ENCODE measurements at places on chromosomes 4 and X. TPM values are rescaled to one million over a fixed set of nuclear protein-coding genes. Genes with fewer than 3 reads are reported as not detected.

GRCh38 chr4:145786261-145786660 lies 106.3 kb downstream of the C4orf51 start:
- no peak for DNase-seq

DNA sequence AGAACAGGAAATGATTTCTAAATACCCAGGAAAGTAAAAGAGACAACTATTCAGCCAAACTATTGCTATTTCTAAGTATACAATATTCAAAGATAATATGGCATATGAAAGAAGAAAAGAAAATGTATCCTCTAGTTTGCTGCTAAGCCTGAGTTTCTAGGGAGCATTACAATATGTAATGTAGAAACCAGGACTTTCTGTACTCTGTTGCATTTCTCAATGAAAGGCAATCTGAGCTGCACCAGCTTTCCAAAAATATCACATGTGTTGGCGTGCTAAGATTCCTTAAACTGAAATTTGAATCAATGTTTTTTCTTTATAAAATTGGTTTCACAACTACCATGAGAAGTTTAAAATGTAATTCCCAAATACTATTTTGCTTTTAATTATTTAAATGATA lies 129.6 kb downstream of the ANK2 start:
- no peak for DNase-seq

GRCh38 chrX:108640817-108641216 lies 95.5 kb downstream of the IRS4 start:
- DNase-seq: no peak

The SFRP2 gene
- polyA plus RNA-seq: 35.7 TPM

DNA sequence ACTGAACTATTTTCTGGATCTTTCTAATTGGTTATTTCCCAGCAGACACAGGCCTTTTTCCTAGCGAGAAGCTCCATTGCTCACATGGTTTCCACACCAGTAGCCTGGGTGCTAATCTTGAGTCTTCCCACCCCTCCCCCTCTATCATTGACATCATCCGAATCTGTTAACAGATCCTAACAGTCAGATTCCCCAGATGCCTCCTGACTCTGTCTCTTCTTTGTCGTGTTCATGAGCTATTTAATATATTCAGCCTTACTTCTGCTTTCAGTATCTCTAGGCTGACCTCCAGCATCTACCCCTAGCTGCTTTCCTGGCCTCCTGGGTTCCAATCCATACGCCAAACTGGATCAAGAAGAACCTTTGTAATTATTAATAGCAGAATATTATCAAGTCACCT lies 85.0 kb downstream of the CLNK start:
- DNase-seq: no peak

DNA sequence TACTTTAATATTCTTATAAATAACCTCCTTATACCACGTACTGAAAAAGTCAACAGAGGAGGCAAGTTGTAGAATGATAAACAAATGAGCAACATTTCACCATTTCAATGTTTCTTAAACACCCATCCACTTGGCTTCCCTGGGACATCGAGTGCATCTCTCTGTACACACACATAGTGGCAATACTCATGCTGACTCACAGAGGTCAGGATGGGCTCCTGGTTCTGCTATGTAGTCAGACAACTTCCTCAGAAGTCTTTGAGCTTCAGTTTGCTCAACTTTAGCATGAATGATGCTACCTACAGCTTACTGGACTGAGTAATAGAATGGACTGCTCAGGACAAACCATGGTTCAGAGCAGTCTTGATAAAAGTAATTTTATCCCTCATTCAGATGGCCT lies 56.9 kb downstream of the MAD2L1 start:
- no peak for DNase-seq

The MORF4L2 gene
- 249 TPM for polyA plus RNA-seq

GRCh38 chrX:48835524-48836329 lies at the start of gene PCSK1N:
Gene PCSK1N, minus strand, starts transcription at chrX:48835610. Its CDS starts 78 bp downstream, at chrX:48835532.
- DNase-seq: no peak

DNA sequence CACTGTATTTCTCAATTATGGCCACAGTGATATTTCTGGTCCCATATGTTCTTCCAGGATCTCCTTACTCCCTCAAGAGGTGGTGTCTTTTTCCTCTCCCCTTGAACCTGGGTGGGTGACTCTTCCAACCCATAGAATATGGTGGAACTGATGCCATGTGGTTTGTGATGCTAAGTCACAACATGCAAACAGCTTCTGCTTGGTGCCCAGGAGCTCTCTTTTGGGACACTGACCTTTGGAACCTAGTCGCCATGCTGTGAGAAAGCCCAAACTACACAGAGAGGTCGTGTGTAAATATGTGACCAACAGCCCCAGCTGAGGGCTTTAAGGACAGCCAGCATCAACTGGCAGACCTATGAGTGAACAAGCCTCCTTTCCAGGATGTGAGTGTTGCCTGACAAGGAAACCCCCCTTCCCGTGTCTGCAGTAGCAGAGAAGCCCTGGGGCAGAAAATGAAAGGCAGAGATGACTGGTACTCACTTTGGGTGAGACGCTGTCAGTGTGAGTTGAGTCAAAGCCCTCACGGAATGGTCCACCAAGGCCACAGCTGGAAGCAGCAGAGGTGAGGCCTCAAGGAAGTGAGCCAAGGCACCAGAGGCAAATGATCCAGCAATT lies 223.4 kb downstream of the BCOR start:
- DNase-seq: no peak

The SASH3 gene
- polyA plus RNA-seq: 2.3 TPM

The PAGE5 gene
- polyA plus RNA-seq: not detected

The GRPR gene
- polyA plus RNA-seq: 0.72 TPM

DNA sequence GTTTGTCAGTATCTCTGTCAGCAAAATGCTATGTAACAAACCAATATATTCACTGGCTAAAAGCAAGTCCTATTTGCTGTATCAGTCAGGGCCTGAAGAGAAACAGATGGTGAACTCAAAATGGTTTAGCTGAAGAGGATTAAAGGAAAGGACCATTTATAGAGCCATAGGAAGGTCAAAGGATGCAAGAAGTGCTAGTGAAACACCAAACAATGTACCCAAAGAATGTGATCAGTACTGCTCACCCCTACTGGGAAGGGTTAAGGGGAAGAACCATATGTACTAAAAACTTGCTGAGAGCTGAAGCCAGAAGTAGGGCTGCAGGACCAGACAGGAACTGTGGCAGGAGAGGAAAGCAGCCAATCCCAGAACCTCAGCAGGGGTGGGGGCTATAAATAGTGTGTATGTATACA lies 479.3 kb downstream of the INPP4B start:
- DNase-seq: no peak

The SLIT2 gene
- polyA plus RNA-seq: 8.6 TPM

DNA sequence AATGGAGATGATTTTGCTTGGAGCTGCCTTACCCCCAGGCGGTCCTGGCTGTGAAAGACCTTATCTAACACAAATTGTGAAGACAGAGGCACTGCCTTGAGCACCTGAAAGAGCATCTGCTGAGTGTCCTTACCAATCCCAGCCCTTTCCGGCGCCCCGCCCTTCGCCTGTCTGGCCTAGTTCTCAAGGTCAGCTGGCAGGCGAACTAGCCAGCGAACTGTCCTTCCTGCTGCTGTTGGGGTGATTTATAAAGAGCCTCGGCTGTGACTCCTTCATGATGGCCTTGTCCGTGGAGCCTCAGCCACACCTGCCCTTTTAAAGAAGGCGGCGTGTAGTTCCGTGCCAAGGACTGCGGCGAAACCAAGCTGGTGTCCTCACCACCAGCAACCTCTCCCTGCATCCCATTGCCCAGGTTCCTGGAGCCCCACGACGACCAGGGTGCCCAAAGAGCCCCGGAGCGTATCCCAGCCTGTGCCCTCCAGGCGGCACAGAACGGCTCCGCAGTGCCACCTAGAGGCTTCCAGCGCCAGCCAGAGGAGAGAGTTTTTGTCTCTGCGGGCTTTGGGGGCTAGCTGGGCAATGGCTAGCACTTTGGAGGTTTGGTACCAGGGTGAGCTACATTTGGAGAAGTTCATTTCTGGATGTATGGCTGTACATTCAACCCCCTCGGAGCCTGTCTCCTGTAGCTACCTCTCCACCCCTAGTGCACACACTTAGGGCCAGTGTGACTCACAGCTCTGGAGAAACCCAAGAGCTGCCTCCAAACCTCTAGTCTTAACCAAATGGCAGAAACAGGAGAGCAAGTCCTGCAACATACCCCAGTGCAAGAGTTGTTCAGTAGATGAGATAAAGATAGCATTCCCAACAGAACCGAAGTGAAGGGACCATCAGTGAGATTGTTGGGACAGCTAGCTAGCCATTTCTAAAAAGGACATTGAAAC lies 36.8 kb upstream of the VMA21 start:
- no peak for DNase-seq

The EGFL6 gene
- polyA plus RNA-seq: 72.1 TPM

The QDPR gene
- 103 TPM for polyA plus RNA-seq

The MED28 gene
- 26.0 TPM for polyA plus RNA-seq

GRCh38 chrX:137915466-137915865 lies 349.5 kb downstream of the ZIC3 start:
- no peak for DNase-seq

- no peak for DNase-seq
These were observed 193.9 kb upstream of the SPOCK3 start for GRCh38 chr4:167428156-167428555.

DNA sequence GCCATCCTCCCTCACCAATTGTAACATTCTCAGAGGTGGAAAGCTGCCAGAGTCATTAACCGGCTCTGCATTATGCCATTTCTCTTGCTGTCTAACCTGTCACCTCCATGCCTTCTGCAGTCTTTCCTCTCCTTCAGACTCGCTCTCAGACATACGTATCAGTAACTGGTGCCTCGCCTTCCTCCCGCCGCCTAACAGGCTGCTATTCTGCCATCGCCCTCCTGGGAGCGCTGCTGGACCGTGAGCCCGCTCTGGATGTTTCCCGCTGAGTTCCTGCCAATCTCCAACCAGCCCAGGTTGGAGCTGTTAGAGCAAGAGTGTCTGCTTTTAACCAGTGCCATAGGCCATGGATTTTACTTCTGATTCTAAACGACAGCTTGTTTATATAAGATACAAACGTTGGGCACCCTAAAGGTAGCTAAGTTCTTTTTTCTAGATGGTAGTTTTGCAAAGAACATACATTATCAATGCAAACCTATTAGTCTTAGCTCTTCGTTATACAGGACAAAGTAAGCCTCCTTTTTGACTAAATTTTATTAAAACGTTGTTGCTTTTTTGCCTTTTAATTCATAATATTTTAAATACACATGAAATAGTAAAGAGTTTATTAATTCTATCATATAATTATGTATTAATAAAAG lies 59.5 kb upstream of the NEIL3 start:
- DNase-seq: no peak

DNA sequence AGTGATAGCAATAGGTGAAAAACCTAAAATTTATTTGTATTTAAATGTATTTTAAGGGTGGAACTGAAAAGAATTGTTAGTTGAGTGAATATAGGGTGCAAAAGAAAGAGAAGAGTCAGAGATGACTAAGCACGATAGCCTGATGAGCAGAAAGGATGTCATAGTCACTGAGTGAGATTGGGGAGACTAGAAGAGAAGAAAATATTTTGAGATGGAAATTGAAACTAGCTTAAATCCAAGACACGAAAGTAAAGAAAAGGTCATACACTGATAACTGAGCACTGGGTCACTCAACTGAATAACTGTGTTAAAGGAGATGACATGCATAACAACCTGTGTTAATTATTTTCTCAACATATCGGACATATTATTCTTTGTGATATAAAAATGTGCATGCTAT lies 55.5 kb downstream of the SPANXN4 start:
- DNase-seq: no peak

- no peak for DNase-seq
These were observed 16.8 kb upstream of the GPR82 start for GRCh38 chrX:41707218-41707617.

- DNase-seq: no peak
These were observed 29.2 kb upstream of the CABS1 start for GRCh38 chr4:70305601-70306000.

The ARHGEF6 gene
- 45.3 TPM for polyA plus RNA-seq

The PTCHD1 gene
- polyA plus RNA-seq: 0.95 TPM

The P2RY8 gene
- polyA plus RNA-seq: 0.51 TPM

The ASB5 gene
- 133 TPM for polyA plus RNA-seq

- DNase-seq: no peak
These were observed 18.7 kb upstream of the GPC3 start for GRCh38 chrX:134004084-134004483.

The MSL3 gene
- 23.9 TPM for polyA plus RNA-seq

The FAAH2 gene
- 0.92 TPM for polyA plus RNA-seq

The CXCL11 gene
- polyA plus RNA-seq: not detected

DNA sequence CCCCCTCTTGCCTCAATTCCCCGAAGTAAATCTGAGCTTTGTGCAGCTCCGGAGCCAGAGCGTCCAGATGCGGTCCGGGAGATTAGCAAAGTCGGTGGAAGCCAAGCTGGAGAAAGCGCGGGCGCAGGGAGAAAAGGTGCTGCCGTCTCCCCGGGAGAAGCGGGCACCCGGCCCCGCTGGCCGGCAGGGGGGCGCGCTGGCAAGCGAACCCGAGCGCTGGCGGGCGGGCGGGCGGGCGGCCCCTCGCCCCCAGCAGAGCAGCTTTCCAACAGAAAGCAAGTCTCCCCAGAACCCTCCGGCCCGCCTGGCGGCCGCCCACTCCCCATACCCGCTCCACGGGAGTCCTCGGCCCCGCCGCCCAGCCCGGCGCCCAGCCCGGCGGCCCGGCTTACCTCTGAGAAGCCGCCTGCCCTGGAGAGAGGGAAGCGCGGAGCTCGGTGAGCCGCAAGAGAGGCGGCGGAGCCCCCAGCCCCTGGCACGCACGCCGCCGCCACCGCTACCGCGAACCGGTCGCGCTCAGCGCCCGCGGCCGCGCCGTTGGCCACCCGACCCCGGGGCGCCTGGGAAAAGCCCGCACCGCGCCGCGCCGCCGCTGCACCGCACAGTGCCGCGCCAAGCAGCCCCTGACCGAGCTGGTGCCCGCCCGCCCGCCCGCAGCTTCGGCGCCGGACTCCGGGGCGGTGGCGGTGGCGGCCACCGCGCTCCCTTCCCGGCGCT lies 529 bp upstream of the CITED1 start:
- no peak for DNase-seq

GRCh38 chrX:100659431-100660137 lies 15.6 kb downstream of the SRPX2 start:
- no peak for DNase-seq

The FAM53A gene
- polyA plus RNA-seq: 2.0 TPM

DNA sequence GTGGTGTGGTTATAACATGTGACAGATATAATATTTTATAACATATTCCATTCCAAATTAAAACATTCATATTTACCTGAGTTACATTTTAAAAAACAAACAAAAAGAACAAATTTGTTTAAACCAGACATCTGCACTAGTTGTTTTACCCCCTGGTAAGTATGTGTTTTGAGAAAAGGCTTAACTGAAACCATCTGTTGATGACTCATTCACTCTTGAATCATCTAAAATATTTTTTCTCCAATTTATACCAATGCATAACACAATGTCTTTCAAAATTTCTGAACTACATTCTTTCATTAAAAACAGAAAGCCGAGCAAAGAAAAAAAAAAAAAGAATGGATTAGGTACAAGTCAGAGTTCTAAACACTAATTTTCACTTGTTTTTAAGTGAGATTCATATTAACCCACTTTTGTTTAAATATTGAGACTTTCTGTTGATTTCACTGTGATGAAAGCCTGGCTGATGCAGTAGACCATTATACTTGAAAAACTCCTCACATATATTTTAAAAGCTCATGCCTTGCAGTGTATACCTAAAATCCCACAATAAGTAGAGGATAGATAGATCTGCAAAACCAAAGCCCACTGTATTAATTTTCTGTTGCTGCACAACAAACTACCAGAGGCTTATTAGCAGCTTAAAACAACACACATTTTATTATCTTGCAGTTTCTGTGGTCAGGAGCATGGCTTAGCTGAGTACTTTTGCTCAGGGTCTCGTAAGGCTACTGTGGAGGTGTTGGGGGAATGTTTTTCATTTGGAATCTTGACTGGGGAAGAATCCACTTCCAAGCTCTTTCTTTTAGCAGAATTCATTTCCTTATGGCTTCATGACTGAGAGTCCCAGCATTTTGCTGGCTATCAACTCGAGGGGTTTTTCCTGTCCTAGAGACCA lies 221.5 kb downstream of the PCDH18 start:
- DNase-seq: peak; percentile 44
